ENCODE measurements at places on chromosomes 6 and 20. TPM values are rescaled to one million over a fixed set of nuclear protein-coding genes. Genes with fewer than 3 reads are reported as not detected.

- no peak for DNase-seq
Observed at GRCh38 chr6:108581932-108582475, 21.3 kb downstream of the FOXO3 start.

GRCh38 chr6:41576667-41577066, 30.5 kb downstream of the FOXP4 start:
- DNase-seq: no peak

Gene IYD
- not detected for total RNA-seq

GRCh38 chr20:63529861-63530787, 7.1 kb downstream of the PTK6 start:
- DNase-seq: no peak

- DNase-seq: no peak
Observed at GRCh38 chr6:76495909-76496308, 423.4 kb upstream of the IMPG1 start.

- DNase-seq: peak; percentile 54
Observed at GRCh38 chr20:34581341-34582184, 23.0 kb downstream of the MAP1LC3A start.

Gene SEMG1
- total RNA-seq: not detected

DNA sequence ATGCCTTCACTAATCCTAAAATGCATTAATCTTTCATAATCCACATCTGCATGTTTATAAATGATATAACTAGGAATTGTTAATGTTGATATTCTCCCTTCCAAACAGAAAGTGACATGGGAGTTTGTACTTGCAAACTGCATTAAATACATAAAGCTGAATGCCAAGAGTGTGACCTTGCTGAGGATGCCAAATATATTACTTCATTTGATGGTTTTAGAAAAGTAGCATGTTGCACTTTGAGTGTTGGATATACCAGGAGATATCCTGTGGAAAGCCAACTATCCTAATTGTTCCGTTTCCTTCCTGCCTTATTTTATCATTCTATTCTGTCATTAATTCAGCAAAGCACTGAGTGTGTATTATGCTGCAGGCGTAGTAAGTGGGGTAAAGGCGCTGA, 229.8 kb downstream of the TMEM242 start:
- no peak for DNase-seq

DNA sequence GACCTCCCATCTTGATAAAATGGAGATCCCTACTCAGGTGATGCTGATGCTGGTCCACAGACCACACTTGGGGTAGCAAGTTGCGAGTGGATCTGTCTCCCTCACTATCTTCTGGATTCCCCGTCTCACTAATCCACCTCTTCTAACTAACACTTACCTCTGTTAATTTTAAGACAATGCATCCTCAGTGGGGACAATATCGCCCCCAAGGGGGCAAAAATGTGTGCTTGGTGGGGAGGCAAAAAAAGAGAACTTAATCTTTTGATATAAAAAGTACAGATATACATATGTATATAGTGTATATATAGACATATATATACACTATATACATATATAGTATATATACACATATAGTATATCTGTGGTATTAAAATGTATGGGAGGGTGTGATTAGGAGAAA, 4.3 kb downstream of the LRFN2 start:
- no peak for DNase-seq

- DNase-seq: no peak
Observed at GRCh38 chr20:8515810-8516435, 383.9 kb downstream of the PLCB1 start.

DNA sequence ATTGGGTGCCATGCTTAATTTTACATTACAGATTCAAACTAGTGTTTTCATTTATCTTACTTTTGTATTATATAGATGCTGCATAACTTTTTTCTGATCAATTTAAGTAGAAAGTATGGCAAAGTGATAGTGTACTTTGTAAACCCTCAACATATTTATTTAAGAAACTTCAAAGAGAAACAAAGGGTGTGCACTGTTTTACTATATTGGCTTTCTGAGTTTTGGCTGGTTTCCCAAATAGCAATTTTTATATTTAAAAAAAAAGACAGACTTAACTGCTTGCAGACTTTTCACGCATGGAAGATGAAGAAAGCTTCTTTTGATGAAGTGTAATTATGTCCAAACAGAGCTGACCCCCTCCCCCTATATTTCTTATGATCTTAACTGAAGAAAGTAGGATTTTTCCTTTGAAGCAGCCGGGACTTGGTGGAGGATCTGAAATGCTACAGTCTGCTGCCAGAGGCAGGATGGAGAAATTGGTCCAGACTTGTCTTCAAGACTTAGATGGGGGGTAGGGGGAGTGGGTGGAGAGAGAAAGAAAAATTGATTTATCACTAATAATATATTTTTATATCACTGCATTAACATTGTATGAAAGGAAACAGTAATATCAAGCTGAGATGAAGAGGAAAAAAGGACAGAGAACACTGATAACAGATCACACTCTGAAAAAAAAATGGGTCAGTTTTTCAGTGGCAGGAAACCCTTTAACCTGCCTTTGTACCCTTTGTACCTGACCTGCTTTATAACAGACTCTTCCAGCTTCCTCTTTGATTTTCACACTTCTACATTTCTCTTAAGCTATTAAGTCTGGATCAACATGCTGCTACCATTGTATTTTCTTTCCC, 56.0 kb upstream of the SUPT3H start:
- no peak for DNase-seq

Gene KIAA1755
- 3.4 TPM for total RNA-seq

DNA sequence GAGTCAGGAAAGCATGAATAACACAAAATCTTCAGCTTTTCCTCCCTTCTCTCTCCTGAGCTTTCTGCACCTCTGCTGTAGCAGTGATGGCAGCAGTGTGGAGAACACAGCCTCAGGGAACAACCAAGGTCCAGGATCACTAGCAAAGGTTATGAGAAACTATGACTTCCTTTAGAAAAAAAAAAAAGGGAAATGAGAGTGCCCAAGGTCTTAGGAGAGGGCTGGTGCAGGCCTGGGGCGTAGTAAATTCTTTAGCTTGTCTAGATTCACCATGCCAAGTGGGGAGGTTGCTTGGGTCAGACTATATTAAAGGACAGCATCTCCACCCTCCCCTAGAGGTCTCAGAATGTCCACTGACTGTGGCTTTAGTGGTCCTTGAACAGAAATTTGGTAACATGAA, 40.4 kb upstream of the POLR1H start:
- no peak for DNase-seq

Gene ID4
- total RNA-seq: 6.9 TPM

Measured in HFFc6 (cell line).